H4 (cell line): ENCODE measurements at places on chromosomes 6 and 20. TPM values are rescaled to one million over a fixed set of nuclear protein-coding genes. Genes with fewer than 3 reads are reported as not detected.

KIF25 gene
- total RNA-seq = 0.51 and 2.3 TPM in 2 replicates

MED20 gene
- 49.4 and 51.8 TPM in 2 replicates for total RNA-seq

FOXF2 gene
- 18.3 and 21.5 TPM in 2 replicates for total RNA-seq

ENPP4 gene
- total RNA-seq = 1.5 and 1.6 TPM in 2 replicates

ZSCAN9 gene
- total RNA-seq = 12.3 and 13.9 TPM in 2 replicates

EPB41L1 gene
- 12.4 and 25.3 TPM in 2 replicates for total RNA-seq

ETV7 gene
- total RNA-seq = 0.99 and 1.2 TPM in 2 replicates

MUC21 gene
- not detected in 2 replicates for total RNA-seq

BPI gene
- total RNA-seq = 0.10 TPM in 1 of 2 replicates, not detected in the other
